ENCODE measurements at places on chromosomes 5 and 9.

- DNase-seq, result peak; percentile 76
Measured at GRCh38 chr5:139561655-139562451, 714 bp downstream of the UBE2D2 start.

GRCh38 chr9:20962536-20963225 is 68.8 kb downstream of the HACD4 start:
- DNase-seq, result no peak

- no peak for DNase-seq
Measured at GRCh38 chr9:87389936-87390335, 107.7 kb upstream of the DAPK1 start.

GRCh38 chr5:173808079-173808808 is 79.9 kb upstream of the CPEB4 start:
- DNase-seq, result no peak

GRCh38 chr9:107309271-107309670 is 26.2 kb downstream of the RAD23B start:
- no peak for DNase-seq

DNA sequence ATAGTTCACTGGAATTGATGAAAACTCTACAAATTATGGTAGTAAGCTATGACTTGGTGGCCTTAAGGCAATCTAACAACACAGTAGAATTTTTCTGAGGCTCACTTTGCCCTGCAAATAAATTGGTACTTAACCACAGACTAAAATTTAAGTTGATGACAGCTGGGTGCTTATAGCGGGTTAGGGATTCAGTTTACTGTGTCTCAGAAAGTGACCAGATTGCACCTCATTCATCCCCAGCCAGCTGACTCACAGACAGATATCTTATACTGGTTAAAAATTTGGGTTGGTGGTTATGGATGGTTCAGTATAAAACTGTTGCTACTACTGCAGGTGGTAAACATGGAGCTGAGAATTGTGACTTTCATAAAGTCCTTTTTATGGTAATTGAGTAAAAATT is 2.8 kb downstream of the CKS2 start:
- DNase-seq, result no peak

- DNase-seq, result no peak
Measured at GRCh38 chr5:107269256-107269655, 401.5 kb downstream of the EFNA5 start.

DNA sequence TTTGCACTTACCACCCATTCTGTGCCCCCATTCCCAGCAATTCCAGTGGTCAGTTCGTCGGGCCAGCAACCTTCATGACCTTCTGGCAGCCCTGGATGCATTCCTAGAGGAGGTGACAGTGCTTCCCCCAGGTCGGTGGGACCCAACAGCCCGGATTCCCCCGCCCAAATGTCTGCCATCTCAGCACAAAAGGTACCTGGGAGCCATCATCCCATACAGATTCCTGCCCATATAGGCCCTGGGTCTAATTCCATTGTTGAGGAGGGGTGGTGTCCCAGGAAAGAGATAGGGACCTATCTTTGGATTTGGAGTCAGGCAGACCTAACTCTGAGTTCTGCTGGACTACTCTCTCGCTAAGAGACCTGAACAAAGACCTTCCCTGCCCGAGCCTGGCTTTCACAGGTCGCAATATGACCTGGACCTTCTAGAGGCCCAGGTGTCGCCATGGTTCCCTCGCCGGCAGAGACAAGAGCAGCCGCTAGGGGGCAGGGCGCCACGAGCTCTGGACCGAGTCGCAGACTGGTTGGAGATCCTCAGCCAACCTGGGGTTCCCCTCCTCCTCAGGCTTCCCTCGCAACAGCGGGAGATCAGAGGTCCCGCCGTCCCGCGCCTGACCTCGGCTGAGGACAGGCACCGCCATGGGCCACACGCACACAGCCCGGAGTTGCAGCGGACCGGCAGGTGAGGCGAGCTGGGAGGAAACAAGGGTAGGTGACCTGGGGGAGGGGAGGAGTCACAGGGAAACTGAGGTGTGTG is 3.1 kb downstream of the SLC4A9 start:
- DNase-seq, result peak; percentile 82

GRCh38 chr9:120909904-120910303 is 16.7 kb downstream of the TRAF1 start:
- no peak for DNase-seq

DNA sequence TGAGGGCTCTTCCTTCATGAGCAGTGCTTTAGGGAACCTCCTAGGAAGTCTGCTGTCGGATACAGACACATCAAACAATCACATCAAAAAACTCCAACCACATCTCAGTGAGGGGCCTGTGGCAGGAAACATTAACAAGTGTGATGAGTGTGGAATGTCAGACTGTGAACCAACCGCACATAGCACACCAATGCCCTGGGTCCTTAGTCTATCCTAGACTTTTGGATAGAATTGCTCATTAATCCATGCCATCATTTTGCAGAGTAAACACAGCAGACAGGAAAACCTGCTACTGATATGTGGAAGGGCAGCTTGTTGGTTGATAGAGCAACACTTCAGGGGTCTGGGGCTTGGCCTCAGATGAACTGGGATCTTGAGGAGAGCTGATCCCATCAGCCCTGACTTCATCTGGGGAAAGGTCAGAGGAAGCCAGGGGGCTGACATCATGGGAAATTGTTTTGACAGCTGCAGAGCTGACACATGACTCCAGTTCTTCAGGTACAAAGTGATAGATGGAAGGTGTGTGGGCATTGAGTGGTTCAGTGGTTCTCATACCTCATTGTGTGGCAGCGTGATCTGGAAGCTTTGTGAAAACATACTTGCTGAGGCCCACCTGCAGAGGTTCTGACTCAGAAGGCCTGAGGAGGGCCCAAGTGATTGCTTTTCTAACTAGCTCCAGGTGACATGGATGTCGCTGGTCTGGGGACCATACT is 193.3 kb downstream of the DIRAS2 start:
- no peak for DNase-seq

GRCh38 chr5:149550268-149550583 is 1.0 kb downstream of the CSNK1A1 start:
- no peak for DNase-seq

GRCh38 chr5:72372923-72373322 is 52.8 kb downstream of the PTCD2 start:
- no peak for DNase-seq

- DNase-seq, result no peak
Measured at GRCh38 chr5:11396917-11397316, 507.3 kb downstream of the CTNND2 start.

GRCh38 chr5:122322801-122323548 is 10.9 kb downstream of the SNCAIP start:
- DNase-seq, result no peak

DNA sequence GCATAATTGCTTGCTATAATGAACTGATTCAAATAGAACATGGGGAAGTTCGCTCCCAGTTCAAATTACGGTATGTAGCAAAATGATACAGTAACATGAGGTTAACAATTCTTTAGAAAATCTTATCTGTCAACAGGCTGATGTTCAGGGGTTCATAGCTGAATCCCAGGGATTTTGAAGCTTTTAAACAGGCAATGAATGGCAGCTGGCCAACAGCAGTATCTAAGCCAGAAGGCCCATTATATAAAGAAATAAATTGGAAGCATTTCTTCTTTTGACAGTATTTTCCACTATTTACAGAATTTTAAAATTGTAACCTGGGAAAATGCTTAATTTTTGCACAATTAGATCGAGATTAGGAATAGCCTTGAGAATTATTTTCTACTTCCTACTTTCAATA is 126.8 kb downstream of the PDE8B start:
- no peak for DNase-seq

GRCh38 chr5:136190904-136191303 is 2.1 kb downstream of the SMIM32 start:
- no peak for DNase-seq

DNA sequence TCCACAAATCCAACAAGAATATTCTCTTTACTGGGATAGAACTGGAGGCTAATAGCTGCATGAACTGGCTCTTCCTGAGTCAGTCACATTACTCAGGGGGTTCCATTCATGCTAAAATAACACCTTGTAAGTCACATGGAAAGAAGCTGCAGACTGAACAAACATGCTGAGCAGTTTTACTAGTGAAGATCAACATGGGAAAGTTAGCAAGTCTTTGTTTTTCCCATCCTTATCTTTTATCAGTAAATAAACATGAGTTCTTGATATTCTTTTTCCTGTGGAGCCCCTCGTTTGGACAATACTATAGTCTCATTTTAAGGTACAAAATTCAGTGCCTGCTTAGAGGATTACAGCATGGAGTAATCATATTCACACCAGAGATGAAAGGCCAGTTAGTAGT is 43.7 kb upstream of the TEK start:
- DNase-seq, result no peak
